ENCODE measurements at places on chromosomes 13 and 19.

DNA sequence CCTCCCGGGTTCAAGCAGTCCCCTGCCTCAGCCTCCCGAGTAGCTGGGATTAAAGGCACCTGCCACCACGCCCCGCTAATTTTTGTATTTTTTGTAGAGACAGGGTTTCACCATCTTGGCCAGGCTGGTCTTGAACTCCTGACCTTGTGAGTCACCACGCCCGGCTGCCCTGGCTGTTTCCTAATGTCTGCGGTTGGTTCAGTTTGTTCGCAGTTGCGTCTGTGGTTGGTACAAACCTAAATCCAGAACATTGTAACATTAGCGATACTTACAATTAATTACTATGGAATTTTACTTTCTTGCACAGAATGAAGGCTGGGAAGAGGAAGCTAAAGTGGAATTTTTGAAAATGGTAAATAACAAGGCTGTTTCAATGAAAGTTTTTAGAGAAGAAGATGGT is 38.1 kb downstream of the RNF17 start:
- DNase-seq = peak; percentile 66

GRCh38 chr19:40419066-40419612 is 6.0 kb upstream of the PRX start:
- no peak for DNase-seq

DNA sequence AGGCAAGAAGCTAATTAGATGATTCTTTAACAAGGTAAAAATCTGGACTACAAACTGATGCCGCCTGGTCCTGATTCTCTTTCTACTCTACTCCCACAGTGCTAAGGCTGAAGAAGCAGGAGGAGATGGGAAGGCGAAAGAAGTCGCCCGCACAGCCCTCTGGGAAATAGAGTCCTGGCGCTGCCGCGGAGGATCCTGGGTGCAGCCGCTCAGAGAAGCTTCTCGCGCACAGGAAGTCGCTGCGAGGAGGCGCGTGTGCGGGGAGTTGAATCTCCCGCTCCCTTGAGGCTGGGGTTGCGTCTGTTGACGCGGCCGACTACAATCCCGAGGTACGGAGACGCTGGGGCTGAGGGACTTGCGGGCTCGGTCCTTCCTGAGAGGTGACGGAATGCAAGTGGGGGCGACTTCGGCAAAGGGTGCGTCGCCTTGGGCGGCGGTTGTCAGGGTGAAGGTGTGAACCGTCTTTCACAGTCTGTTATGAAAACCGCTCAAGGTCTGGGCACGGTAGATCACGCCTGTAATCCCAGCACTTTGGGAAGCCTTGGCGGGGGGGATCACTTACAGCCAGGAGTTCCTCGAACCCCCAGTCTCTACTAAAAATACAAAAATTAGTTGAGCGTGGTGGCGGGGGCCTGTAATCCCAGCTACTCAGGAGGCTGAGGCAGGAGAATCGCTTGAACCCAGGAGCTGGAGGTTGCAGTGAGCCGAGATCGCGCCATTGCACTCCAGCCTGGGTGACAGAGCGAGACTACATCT is at the start of gene ZNF473:
ZNF473 (plus strand) TSS at position 212 of the 756 bp plus-strand sequence. CDS start 5,078 bp downstream, outside the sequence.
- DNase-seq = peak; percentile 94

DNA sequence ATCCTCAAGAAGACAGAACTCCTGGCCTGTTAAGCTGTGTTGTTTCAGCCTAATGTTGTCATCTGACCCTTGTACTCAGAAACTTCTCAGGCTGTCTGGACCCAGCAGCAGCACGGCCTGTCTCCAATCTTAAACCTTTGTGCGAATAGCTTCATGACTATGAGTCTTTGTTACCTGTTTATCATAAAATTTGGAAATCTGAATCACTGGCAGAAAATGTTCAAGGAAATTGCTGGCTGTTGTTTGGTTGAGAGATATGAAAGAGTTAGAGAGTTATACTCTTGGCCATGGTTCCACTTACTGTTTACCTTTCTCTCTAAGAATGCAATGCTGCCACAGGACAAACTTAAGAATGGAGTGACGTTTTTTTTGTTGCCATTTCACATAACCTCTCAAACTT is 59.6 kb downstream of the EFNB2 start:
- DNase-seq = no peak

- peak; percentile 47 for DNase-seq
These were observed 69.2 kb downstream of the ZNF100 start for GRCh38 chr19:21698215-21698614.

DNA sequence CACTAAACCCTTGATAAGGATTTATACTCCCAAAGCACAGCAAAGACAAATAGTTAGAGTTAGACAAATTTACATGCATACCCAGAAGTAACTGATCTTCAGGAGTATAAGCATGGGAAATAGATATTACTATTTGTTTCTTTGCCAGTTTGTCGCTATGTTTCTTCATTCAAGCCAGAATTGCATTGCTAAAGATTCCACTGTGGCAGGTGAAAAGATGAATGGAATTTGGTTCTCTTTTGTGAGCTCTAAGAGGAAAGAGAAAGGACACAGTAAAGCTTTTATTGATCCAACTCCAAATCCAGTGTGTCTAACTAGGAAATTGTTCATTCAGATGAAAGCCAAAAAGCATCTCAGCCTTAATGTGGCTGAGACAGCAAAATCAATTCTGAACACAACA is 292.3 kb upstream of the SPRY2 start:
- no peak for DNase-seq

DNA sequence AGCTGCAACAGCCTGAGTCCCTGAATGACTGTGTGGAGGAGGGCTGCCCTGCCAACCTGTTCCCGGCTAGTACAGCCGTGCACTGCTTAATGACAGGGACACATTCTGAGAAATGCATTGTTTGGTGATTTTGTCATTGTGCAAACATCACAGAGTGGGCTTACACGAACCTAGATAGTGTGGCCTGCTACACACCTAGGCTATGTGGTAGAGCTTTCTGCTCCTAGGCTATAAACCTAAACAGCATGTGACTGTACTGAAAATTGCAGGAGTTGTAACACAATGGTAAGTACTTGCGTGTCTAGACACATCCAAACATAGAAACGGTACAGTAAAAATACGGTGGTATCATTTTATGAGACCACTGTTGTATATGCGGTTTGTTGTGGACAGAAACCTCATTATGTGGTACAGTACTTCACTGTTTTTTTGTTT is 35.0 kb downstream of the VASP start:
- DNase-seq = peak; percentile 87

DNA sequence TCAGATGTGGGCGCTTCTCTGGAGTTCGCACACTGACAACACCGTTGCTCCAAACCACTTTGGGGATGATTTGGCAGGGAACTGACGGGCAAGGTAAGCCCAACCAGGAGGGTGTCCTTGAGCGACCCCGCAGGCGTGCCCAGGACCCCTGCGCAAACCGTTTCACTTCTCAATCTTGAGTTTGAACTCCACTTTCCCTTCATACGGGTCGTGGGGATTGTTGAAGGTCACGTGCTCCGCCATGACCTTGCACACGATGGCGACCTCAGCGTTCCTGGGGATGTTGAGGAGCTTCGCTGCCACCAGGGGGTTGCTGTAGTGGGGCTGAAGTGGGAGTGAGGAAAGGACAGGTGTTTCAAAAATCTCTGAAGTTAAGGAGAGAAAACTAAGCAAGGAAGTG is 8.8 kb downstream of the ATP4B start:
- DNase-seq = no peak

DNA sequence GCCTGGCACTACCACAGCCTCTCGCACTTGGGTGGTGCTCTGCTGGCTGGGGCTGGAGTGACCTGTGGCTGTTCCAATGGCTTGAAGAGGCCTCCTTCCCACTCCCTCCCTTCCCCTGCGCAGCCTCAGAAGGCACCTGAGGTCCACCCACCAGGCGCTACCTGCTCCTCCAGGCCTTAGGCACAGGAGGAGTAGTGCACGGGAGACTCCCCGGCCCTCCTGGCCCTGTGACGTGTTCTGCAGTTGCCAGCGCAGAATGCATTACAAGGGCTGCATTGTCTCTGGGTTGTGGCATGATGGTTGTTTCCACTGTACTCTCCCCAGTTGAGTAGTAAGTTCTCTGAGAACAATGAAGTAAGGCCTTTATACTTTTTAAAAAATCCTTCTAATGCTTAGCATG is 128.6 kb downstream of the TEX29 start:
- no peak for DNase-seq

DNA sequence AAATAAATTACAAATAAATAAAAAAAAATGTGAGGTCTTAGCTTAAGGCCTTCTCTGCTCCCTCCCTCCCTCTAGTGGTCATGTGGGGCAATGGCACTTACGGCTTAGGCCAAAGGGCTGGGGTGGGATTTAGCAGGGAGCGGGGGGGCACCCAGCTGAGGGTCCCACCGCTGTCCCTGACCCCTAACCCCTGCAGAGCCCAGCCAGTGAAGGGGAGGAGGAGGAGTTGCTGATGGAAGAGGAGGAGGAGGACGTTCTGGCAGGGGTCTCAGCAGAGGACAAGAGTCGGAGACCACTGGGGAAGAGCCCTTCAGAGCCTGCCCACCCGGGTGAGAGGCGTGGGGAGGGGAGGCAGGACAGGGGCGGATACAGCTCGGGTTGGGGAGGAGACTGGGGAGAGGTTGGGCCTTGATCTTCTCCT is 9.3 kb downstream of the MPND start:
- peak; percentile 54 for DNase-seq

GRCh38 chr19:15563325-15563794 is 51.7 kb upstream of the CYP4F8 start:
- peak; percentile 22 for DNase-seq

- DNase-seq = peak; percentile 87
These were observed 202.9 kb downstream of the ATP8A2 start for GRCh38 chr13:25574437-25575411.

DNA sequence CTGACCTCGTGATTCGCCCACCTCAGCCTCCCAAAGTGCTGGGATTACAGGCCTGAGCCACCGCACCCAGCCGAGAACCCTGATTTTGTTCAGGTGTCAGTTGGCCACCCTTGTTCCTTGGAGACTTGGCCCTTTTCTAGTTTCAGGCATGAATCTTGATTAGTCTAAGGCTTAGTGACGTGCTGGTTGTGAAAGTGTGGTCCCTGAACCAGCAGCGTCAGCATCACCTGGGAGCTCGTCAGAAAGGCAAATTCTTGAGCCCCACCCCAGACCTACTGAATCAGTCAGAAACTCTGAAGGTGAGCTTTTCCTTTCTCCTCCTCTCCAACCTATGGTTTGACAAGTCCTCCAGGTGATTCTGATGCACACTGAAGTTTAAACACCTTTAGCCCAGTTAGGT is 35.2 kb downstream of the CACNG6 start:
- no peak for DNase-seq

DNA sequence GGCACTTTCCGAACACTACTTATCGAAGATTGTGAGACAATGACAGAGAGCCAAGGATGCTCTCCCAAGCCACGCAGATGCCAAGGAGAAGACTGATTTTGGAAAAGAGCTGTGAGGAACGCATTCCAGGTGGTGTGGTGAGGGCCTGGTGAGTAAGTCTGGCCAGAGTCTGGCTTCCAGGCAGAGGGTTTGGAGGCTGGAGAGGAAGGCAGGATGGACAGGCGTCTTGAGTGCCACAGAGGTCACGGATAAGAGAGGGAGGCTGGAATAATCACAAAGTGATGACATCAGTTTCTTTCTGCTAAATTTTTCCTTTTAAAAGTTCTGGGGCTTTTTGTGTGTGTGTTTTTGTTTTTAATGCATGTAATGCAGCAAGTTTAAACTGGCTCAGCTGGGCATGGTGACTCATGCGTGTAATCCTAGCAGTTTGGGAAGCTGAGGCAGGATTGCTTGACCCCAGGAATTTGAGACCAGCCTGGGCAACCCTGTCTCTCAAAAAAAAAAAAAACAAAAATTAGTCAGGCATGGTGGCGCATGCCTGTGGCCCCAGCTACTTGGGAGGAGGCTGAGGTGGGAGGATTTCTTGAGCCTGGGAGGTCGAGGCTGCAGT is 235.1 kb downstream of the NALCN start:
- DNase-seq = no peak

DNA sequence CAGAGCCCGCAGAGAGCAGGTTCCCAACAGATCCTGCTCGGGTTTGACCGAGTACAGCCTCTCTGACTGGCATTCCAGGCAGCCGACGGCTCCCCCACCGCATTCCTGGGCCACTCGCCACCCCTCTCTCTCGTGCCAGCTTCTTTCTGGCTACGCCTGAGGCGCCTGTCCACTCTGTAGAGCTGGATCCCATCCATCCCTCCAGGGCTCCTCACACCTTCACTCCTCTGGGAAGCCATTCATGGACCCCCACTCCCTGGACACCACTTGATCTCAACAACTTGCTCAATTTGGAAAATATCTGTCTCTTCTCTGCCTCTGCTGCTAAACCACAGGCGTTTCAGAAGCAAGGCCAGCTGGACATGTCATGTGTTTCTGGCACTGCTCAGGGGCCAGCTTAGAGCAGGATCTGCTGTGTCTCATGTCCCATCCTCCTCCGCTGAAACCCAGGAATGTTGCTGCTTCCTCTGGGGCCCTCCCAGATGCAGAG is 30.6 kb upstream of the ATP1A3 start:
- no peak for DNase-seq

DNA sequence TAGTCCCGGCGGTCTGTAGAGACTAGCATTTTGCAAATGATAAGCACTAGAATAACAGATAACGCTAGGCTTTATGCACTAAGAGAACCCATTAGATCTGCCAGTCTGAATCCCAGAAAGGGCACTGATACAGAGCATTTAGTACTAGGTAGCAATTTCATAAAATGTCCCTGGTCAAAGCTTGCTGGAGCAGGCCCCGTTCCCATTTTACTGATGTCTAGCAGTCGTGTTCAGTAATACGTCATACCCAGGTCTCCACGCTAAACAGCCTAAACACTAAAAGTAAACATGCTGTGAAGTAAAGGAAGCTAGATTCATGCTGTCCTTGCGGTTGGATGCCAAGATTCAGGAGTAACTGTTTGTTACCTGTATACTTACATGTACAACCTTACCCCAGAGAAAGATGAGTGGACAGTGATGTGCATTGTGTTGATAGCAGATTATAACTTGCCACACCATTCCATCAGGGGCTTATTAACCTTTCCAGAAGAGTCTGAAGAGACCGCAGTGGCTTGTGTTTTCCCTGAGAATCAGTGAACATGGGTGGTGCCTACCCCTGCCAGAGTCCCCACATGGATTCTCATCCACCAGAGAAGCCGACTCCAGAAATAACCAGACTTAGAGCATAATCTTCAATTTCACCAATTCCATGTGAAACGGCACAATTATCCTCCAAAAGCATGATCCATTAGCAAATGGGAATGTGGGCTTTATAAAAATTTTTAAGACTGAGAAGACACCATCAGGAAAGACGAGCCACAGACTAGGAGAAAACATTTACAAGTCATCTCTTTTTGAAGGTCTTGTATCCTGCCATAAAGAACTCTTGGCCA is 3.4 kb upstream of the RPS11 start:
- peak; percentile 63 for DNase-seq
